HCT116 (cell line): ENCODE measurements at places on chromosomes 4 and X. TPM values are rescaled to one million over a fixed set of nuclear protein-coding genes. Genes with fewer than 3 reads are reported as not detected.

The TRIM61 gene
- total RNA-seq, result 0.15 TPM

The ATP8A1 gene
- total RNA-seq, result 1.9 TPM

The CFAP99 gene
- total RNA-seq, result 0.42 TPM

The PHOX2B gene
- not detected for total RNA-seq

The CT83 gene
- total RNA-seq, result not detected

The PHKA1 gene
- total RNA-seq, result 15.3 TPM

The WDR17 gene
- 0.20 TPM for total RNA-seq

The CXorf49 gene
- not detected for total RNA-seq

The NALF2 gene
- total RNA-seq, result 8.7 TPM

The RNF128 gene
- total RNA-seq, result 5.8 TPM

The HTATSF1 gene
- 39.7 TPM for total RNA-seq

The FAM199X gene
- total RNA-seq, result 21.1 TPM

The VSIG4 gene
- 0.59 TPM for total RNA-seq

The CMC4 gene
- 5.3 TPM for total RNA-seq

The LRIT3 gene
- 0.47 TPM for total RNA-seq

The AMER1 gene
- total RNA-seq, result 2.8 TPM

The SPACA5 gene
- not detected for total RNA-seq

The NUP62CL gene
- total RNA-seq, result 21.1 TPM

The GLOD5 gene
- total RNA-seq, result not detected

The KCNE5 gene
- not detected for total RNA-seq

The SLC2A9 gene
- total RNA-seq, result 2.2 TPM

The SERTM2 gene
- not detected for total RNA-seq

The ANOS1 gene
- 0.12 TPM for total RNA-seq

The TBX22 gene
- not detected for total RNA-seq

The FNIP2 gene
- total RNA-seq, result 4.8 TPM

The CACNA1F gene
- not detected for total RNA-seq

The NXF2B gene
- not detected for total RNA-seq

The CSAG3 gene
- 44.1 TPM for total RNA-seq

The FBXO8 gene
- 13.0 TPM for total RNA-seq

The RASSF6 gene
- total RNA-seq, result 1.1 TPM

The GPAT3 gene
- 36.7 TPM for total RNA-seq

The TCP11X2 gene
- total RNA-seq, result not detected

The AVPR2 gene
- not detected for total RNA-seq

The MAGEA6 gene
- 0.57 TPM for total RNA-seq

The SLC34A2 gene
- total RNA-seq, result 2.2 TPM
